ENCODE measurements at places on chromosomes 6 and 20.

DNA sequence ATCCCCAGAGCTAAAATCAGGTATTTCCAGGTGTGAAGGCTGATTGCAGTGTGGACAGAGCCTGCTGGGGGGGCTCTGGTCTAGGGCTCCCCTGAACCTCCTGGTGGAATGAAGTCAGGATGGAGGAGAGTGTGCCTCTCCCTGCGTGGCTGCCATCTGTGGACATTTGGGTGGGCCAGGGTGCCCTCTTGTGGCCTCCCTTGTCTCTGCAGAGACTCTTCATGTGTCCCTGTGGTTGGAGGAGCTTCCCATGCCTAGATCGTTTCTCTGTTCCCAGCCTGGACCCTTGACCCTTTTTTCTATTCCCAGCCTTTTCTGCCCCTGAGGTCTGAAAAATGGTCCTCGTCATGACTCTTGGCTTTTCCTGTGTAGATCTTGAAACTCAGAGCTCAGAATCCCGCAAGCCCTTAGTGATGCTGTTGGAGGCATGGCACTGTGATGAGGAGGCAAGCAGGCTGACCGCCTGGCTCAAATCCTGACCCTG lies 9.9 kb upstream of the PSMF1 start:
- peak; percentile 6 for DNase-seq

DNA sequence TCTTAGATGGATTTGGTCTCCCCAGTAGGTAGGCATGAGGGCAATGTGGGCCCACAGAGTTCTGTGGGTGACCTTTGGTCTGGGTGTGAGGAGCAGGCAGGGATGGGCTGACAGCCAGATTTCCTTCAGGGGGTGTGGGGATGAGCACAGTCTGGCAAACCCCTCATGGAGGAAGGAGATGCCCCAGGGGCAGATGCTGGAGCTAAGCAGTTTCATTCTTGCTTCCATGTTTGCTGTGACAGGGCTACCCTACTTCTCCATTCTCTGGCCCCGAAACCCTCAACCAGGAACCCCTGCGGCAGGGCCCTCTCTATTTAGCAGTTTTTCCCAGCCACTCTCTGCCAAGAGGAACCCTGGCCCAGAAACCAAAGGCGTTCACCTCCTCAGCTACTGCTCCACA lies 40.4 kb downstream of the GCLC start:
- DNase-seq = no peak

DNA sequence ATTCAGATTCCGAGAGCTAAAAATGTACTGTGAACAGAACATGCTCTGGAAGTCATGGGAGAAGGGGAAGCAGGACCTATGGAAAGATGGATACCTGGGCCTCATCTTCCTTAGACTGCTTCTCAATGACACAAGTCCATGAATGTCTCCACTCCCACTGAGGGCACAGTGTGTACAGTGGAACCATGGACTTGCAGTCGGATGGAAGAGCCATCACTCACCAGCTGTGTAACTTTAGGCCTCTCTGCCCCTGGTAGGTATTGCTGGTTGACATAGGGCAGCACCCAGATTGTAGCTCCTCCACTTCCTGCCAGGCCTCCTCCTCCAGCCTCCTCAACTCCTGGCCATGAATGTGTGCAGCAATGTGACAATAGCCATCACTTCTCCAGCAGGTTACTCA lies 52.5 kb downstream of the MAFB start:
- DNase-seq = no peak

- DNase-seq = peak; percentile 42
These were observed 2.5 kb downstream of the IP6K3 start for GRCh38 chr6:33744001-33744848.

GRCh38 chr6:158662607-158662953 lies 12.7 kb downstream of the SYTL3 start:
- no peak for DNase-seq

DNA sequence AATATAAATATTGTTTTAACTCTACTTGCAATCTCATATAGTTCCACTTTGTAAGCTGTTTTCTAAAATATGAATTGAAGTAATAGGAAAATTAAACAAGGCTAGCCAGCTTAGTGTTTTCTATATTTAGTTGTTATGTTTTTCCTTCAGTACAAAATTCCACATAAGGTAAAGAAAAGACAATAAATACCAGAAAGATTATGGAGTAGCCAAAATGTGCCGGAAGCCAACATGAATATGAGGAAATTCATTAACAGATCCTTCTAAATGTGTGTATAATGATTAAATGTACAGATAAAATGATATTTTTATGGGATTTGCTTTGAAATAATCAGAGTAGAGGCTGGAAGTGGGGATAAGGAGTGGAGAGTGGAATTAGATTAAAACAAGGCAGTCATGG lies 52.5 kb upstream of the COL21A1 start:
- DNase-seq = no peak

- no peak for DNase-seq
These were observed 37.8 kb downstream of the RAB44 start for GRCh38 chr6:36735110-36736071.

- DNase-seq = no peak
These were observed 2.9 kb downstream of the ADGRF5 start for GRCh38 chr6:46918806-46919205.

- DNase-seq = no peak
These were observed 900.7 kb downstream of the TFAP2A start for GRCh38 chr6:9514146-9514545.

DNA sequence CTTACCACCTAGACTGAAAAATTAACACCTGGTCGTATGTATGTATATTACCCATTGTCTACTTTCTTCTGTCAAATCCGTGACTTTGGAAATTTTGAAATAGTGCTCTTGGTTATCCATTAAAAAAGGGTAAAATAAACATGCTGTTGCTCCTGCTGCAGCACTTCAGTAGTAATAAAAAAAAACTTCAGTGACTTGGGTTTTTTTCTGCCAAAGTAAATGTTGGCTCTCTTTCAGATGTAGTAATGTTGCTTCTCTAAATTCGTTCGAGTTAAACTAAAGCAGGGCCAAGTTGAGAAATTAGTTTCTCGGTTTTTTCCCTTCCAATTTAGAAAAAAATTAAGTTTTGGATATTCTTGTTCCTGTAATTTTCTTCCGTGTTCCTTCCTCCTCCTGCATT lies 34.2 kb downstream of the JARID2 start:
- DNase-seq = no peak

DNA sequence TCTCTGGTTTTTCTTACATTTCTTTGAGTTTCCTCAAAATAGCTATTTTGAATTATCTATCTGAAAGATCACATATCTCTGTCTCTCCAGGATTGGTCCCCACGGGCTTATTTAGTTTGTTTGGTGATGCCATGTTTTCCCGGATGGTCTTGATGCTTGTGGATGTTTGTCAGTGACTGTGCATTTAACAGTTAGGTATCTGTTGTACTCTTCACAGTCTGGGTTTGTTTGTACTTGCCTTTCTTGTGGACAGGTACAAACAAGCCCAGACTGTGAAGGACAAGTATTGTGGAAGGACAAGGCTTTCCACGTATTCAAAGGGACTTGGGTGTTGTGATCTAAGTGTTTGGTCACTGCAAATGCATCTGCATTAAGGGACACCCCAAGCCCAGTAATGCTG lies 49.9 kb upstream of the TOP1 start:
- no peak for DNase-seq

DNA sequence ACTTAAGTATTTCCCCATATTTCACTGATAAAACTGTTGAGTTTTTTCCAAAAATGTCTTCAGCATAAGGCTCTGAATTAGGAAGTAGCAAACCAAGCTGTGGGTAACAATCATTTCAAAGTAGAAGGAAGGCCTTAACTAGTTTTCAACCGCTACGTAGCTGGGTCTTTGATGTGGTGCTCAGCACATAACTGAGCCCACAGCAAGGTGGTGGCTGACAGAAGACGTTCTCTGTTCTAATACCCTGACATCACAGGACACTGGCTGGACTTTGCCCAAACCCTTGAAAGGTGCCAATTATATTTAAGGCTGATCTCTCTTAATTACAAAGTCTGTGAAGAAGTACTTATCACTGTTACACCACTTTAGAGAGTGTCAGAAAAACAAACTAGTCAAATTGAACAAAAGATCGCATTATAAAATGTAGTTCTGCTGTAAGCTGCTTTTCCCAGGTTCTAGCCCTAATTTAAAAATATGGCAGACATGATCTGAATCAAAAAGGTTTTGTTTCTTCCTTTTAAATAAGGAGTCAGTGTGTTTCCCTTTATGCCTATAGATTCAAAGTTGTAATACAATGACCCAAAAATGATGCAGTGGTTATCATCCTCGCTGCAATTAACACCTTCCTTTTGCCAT lies 26.7 kb downstream of the MAN1A1 start:
- DNase-seq = no peak

GRCh38 chr20:3227506-3227905 lies 11.5 kb downstream of the SLC4A11 start:
- DNase-seq = no peak

DNA sequence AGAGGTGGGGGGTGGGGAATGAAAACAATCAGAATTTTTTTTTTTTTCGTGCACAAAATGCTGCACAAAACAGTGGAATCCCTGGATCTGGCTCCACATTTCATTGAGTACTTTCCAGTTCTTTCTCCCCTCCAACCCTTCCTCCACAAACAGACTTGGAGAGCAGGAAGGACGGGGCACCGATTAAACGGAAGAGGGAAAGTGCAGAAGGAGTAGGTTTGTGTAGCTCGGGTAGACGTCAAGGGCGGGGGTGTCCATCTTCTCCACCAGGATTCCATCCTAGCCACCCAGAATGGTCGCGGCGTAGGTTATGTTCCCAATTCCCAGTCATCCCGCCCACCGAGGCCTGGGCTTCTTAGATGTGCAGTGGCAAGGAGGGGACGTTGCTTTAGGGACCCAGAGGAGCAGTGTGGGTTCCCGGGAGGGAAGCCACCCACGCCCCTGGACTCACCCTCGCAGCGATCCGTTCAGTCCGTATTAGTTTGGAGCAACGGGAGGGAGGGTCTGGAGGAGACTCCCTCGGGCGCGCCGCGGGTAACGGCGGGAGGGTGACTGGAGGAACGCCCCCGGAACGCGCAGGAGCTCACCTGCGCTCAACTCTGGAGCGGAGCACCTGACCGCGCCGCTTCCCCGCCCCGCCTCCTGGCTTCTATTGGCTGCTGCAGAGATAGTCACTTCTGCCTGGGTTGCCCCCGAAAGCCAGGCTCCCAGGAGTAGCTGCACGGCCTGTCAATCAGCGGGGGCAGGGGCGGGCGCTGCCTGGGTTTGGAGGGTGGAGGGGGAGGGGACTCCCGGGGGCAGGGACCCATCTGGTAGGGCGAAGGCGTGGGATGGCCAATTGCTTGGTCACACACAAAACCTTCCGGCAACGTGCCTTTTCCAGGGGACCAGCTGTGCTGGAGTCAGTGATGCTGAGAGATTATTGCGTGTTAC lies at the start of gene ENPP5:
ENPP5 (minus strand) TSS at position 624 of the 933 bp plus-strand sequence. CDS start 2,718 bp downstream, outside the sequence.
- peak; percentile 69 for DNase-seq

- no peak for DNase-seq
These were observed 36.2 kb upstream of the PLCB1 start for GRCh38 chr20:8095648-8096572.

DNA sequence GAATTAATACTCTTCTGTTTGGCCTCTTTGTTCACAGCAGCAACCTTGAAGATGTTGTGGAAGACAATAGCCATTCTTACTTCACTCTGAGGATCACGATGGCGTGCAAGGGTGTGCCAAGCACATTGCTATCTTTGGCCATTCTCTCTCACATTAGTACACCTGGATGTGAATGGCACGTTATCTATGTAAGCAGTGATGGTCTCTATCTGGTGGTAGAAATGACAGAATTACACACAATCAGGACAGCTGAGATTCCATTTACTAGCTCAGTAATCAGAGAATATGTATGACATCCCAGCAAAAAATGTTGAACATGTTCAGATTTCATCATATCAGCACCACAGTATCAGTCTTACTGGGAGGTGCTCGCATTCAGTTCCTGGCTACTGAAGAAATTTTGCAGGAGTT lies 116.2 kb downstream of the LCA5 start:
- DNase-seq = no peak

DNA sequence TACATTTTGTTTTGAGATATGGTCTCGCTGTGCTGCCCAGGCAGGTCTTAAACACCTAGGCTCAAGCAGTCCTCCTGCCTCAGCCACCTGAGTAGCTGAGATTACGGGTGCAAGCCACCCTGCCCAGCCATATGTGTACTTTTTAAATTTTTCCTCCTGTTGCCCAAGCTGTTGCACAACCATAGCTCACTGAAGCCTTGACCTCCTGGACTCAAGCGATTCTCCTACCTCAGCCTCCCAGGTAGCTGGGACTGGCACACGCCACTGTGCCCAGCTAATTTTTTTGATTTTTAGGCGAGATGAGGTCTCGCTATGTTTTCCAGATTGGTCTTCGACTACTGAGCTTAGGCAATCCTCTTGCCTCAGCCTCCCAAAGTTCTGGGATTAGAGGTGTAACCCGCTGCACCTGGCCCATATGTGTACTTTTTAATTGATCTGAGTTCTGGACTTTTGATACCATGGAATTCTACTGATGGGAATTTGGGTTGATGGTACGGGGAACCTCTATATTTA lies 44.9 kb downstream of the ITCH start:
- DNase-seq = no peak

- no peak for DNase-seq
These were observed 151.4 kb downstream of the BCAS1 start for GRCh38 chr20:53918949-53919361.

- DNase-seq = no peak
These were observed 1355.9 kb downstream of the GRIK2 start for GRCh38 chr6:102749210-102749971.

DNA sequence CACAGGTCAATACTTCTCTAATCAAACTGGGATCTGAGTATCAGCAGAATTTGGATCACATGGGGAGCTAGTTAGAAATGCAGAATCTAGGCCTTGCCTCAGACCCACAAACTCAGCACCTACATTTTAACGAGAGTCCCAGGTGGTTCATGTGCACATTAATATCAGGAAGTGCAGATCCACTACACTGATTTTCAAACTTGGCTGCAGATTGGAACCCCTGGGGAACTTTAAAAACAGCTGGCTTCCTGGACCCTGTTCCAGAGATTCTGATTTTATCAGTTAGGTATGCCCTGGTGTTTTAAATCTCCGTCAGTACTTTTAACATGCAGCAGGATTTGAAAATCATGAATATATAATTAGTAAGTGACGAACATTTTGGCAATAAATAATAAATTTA lies 1.9 kb upstream of the CST8 start:
- DNase-seq = no peak

DNA sequence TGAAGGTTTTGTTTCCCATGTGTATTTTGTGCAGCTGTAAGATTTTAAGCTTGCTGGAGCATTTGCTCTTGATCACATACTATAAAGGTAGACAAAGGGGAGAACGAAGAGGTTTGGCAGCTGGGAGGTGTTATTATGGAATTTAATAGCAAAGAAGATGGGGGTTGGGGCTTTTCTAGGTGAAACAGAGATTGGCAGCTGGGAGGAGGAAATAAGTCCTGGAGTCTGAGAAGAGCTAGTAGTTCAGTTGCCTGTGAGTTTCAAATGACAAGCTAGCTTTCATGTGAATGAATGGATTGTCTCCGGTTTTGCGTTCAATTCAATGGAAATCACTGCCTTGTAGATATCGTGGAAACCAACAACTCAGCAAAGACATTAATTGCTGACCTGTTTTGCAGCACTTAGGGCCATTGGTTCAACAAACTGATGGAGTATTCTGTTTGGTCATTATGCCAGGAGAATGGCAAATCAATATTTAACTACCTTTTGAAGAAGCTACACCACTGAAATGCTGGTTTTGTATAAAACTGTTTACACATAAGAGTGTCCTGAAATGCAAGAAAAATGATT lies 38.1 kb upstream of the FLRT3 start:
- no peak for DNase-seq

Measured in stimulated activated CD8-positive, alpha-beta memory T cell treated with anti-CD3 and anti-CD28 coated beads, Interleukin-12 subunit alpha, Interleukin-12 subunit beta, amount 100 ng/mL, for 4 hours (primary cell).